Type B pancreatic cell (in vitro differentiated cells): ENCODE measurements at places on chromosomes 1 and 21.

DNA sequence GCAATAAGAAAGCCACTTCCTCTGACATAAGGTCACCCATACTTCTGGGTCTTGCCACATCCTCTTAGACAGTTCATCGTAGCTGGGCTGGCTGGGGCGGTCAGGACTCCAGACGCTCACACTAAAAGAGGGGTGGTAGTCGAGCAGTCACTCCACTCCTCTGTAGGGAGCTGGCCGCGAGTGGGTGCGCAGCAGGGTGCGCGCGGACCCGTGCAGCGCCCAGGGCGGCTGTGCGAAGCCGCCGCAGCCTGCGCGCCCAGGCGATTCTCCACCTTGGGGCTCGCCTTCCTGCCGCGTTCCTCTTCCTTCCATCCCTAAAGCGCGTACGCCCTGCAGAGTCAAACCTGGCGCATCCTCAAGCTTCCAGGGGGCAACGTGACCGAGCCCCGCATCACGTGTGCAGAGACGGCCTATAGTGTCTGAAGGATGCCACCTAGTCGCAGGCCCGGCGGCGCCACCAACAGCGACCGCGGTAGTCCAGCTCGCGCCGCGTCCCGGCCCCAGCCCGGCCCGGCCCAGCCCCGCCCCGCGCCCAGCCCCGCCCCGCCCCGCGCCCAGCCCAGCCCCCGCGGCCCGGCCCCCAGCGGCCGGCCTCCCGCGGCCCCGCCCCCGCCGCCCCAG lies 360 bp upstream of the PRDX6 start:
- DNase-seq = peak; percentile 87
- peak overlapping the region; percentile 79 for H3K27ac ChIP-seq
- peaks cover 36% of the 10 kb centered on the region for H3K4me1 ChIP-seq
- peak overlapping the region; percentile 95 for H3K4me3 ChIP-seq
- no peaks in the 10 kb centered on the region for H3K27me3 ChIP-seq

- H3K27me3 ChIP-seq = peaks cover 3% of the 10 kb centered on the region
- no peak overlapping the region for H3K27ac ChIP-seq
- H3K36me3 ChIP-seq = no peaks in the 10 kb centered on the region
- H3K4me3 ChIP-seq = no peak overlapping the region
- H3K4me1 ChIP-seq = no peaks in the 10 kb centered on the region
- no peak for DNase-seq
Measured at GRCh38 chr1:180627411-180627810, 4.4 kb upstream of the XPR1 start.

GRCh38 chr1:23908453-23909341 lies 4.5 kb downstream of the CNR2 start:
- peaks cover under 1% of the 10 kb centered on the region for H3K4me1 ChIP-seq
- DNase-seq = no peak
- H3K36me3 ChIP-seq = no peaks in the 10 kb centered on the region
- H3K27me3 ChIP-seq = peaks cover 40% of the 10 kb centered on the region
- H3K27ac ChIP-seq = peak overlapping the region; percentile 29
- H3K4me3 ChIP-seq = no peak overlapping the region

DNA sequence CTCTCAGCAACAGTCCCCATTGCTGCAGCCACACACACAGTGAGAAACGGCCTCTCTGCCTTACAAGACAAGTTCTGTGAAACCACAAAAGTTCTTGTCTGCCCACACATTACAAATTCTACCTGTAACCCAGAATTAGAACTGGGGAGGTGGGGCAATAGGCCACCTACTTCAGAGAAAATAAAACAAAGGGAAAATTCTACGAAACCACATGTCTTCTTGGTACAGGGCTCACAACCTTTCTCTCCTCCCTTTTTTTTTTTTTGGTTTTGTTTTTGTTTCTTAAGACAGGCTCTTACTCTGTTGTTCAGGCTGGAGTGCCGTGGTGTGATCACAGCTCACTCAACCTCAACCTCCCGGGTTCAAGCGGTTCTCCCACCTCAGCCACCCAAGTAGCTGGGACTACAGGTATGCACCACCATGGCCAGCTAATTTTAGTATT lies 30.2 kb downstream of the LPAR3 start:
- H3K4me3 ChIP-seq = no peak overlapping the region
- H3K27me3 ChIP-seq = no peaks in the 10 kb centered on the region
- DNase-seq = no peak
- H3K36me3 ChIP-seq = peaks cover 4% of the 10 kb centered on the region
- peaks cover 5% of the 10 kb centered on the region for H3K4me1 ChIP-seq
- no peak overlapping the region for H3K27ac ChIP-seq
